ENCODE measurements at places on chromosomes 6 and 20. TPM values are rescaled to one million over a fixed set of nuclear protein-coding genes. Genes with fewer than 3 reads are reported as not detected.
A peak's percentile ranks its signal among the peaks of the same experiment; 100 is the strongest.

- peaks cover 5% of the 10 kb centered on the region for H3K36me3 ChIP-seq
- no peaks in the 10 kb centered on the region for H3K27me3 ChIP-seq
- no peak overlapping the region for H3K27ac ChIP-seq
Observed at GRCh38 chr6:2008383-2008976, 236.9 kb downstream of the GMDS start.

DNA sequence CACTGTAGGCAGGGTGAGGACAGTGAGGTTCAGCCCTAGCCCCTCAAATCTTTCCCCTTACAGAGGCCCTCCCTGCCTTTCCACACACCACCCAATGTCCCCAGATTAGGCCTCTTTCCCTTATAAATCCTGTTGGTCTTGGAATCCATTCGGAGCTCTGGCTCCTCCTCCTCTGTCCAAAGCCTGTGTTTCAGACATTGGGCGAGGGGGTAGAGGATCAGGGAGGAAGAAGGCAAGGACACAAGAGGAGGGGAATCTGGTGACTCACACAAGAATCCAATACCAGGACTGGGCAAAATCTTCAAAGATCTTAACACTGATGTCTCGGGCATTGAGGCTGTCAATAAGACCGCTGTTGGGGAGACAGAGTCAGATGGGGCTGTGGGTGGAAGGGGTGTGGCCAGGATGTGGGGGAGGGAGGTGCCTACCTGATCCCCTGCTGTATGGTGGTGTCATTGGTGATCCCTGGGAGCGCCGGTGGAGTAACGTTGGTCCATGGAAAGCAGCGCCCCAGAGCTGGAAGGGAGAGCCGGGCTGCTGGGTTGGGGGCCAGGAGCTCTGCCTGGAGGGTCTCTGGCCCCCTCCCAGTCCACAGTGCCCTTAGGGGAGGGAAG is 7.6 kb downstream of the SLC44A4 start:
- H3K27ac ChIP-seq: no peak overlapping the region
- DNase-seq: no peak
- no peaks in the 10 kb centered on the region for H3K36me3 ChIP-seq
- peaks cover 2% of the 10 kb centered on the region for H3K27me3 ChIP-seq
- peaks cover 6% of the 10 kb centered on the region for H3K4me1 ChIP-seq

GRCh38 chr6:38957426-38957825 is 91.2 kb upstream of the GLP1R start:
- peaks cover 35% of the 10 kb centered on the region for H3K27me3 ChIP-seq
- no peaks in the 10 kb centered on the region for H3K36me3 ChIP-seq
- no peaks in the 10 kb centered on the region for H3K4me1 ChIP-seq
- no peak overlapping the region for H3K27ac ChIP-seq
- no peak for DNase-seq

- H3K36me3 ChIP-seq: peaks cover 46% of the 10 kb centered on the region
- H3K4me3 ChIP-seq: peak overlapping the region; percentile 76
- no peaks in the 10 kb centered on the region for H3K27me3 ChIP-seq
- no peak for DNase-seq
- peak overlapping the region; percentile 96 for H3K27ac ChIP-seq
Observed at GRCh38 chr6:53336070-53336469, 12.7 kb downstream of the ELOVL5 start.

GRCh38 chr6:19864285-19864684 is 27.1 kb downstream of the ID4 start:
- H3K36me3 ChIP-seq: no peaks in the 10 kb centered on the region
- no peak overlapping the region for H3K4me3 ChIP-seq

GRCh38 chr6:129637340-129638054 is 72.5 kb downstream of the ARHGAP18 start:
- no peak for DNase-seq
- no peak overlapping the region for H3K4me3 ChIP-seq
- H3K36me3 ChIP-seq: peaks cover 31% of the 10 kb centered on the region

GRCh38 chr6:151317103-151317994 is 74.0 kb downstream of the ZBTB2 start:
- no peak for DNase-seq
- H3K27ac ChIP-seq: peak overlapping the region; percentile 40
- peaks cover 2% of the 10 kb centered on the region for H3K4me1 ChIP-seq
- H3K4me3 ChIP-seq: no peak overlapping the region

GRCh38 chr6:76803038-76803580 is 660.2 kb downstream of the HTR1B start:
- DNase-seq: no peak
- H3K4me3 ChIP-seq: no peak overlapping the region
- no peaks in the 10 kb centered on the region for H3K27me3 ChIP-seq
- H3K27ac ChIP-seq: no peak overlapping the region

DNA sequence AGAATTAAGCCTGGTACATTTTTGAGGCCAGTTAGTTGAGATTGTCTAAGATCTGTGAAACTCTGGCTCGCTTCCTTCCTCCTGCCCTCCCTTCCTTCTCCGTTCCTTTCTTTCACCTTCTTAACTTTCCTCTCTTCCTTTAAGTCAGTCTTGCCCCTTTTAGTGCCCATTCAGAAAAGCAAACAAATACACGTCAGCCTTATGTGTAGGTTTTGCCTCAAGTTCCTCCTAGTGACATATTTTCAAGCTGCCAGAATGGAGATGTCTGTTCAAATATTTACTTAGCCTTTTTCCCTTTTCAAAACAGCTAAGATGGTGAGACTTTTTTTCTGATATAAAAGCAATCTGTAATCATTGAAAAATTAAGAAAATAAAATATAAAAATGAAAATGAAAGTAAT is 178.4 kb downstream of the FARS2 start:
- DNase-seq: no peak
- no peak overlapping the region for H3K27ac ChIP-seq
- peaks cover 2% of the 10 kb centered on the region for H3K4me1 ChIP-seq
- no peak overlapping the region for H3K4me3 ChIP-seq

DNA sequence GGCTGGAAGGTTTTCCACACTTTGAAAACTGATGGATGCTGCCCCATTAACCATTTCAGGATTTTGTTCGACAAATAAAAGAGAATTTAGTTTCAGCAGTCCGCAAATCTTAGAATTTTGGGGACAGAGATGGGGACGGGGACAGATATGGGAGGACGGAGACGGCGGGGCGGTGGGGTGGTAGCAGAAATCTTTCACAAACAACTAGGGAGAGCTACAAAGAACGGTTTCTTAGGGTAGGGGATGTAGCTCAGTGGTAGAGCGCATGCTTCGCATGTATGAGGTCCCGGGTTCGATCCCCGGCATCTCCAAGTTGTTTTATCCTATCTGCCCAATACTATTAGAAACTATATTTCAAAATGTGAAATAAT is 15.1 kb downstream of the HMGN4 start:
- no peaks in the 10 kb centered on the region for H3K27me3 ChIP-seq
- H3K4me1 ChIP-seq: peaks cover 24% of the 10 kb centered on the region
- H3K36me3 ChIP-seq: no peaks in the 10 kb centered on the region
- no peak overlapping the region for H3K4me3 ChIP-seq

- H3K4me1 ChIP-seq: no peaks in the 10 kb centered on the region
- H3K4me3 ChIP-seq: no peak overlapping the region
- H3K27ac ChIP-seq: no peak overlapping the region
Observed at GRCh38 chr20:52279706-52280105, 88.1 kb upstream of the ZFP64 start.

JAG1 gene
- total RNA-seq: 2.8 TPM

ETV7 gene
- total RNA-seq: 0.51 TPM
